ENCODE measurements at places on chromosomes 3 and 15. TPM values are rescaled to one million over a fixed set of nuclear protein-coding genes. Genes with fewer than 3 reads are reported as not detected.

CCR9 gene
- not detected for total RNA-seq

SLC51B gene
- total RNA-seq = not detected

FEZF2 gene
- not detected for total RNA-seq

GRCh38 chr3:127798716-127799115 lies 23.6 kb downstream of the MGLL start:
- H3K36me3 ChIP-seq = no peaks in the 10 kb centered on the region
- H3K27ac ChIP-seq = no peak overlapping the region
- no peaks in the 10 kb centered on the region for H3K27me3 ChIP-seq
- H3K4me1 ChIP-seq = no peaks in the 10 kb centered on the region
- DNase-seq = no peak

TRIM42 gene
- not detected for total RNA-seq

GRCh38 chr3:89649431-89649830 lies 542.0 kb downstream of the EPHA3 start:
- H3K4me3 ChIP-seq = no peak overlapping the region
- H3K27me3 ChIP-seq = no peaks in the 10 kb centered on the region

DNA sequence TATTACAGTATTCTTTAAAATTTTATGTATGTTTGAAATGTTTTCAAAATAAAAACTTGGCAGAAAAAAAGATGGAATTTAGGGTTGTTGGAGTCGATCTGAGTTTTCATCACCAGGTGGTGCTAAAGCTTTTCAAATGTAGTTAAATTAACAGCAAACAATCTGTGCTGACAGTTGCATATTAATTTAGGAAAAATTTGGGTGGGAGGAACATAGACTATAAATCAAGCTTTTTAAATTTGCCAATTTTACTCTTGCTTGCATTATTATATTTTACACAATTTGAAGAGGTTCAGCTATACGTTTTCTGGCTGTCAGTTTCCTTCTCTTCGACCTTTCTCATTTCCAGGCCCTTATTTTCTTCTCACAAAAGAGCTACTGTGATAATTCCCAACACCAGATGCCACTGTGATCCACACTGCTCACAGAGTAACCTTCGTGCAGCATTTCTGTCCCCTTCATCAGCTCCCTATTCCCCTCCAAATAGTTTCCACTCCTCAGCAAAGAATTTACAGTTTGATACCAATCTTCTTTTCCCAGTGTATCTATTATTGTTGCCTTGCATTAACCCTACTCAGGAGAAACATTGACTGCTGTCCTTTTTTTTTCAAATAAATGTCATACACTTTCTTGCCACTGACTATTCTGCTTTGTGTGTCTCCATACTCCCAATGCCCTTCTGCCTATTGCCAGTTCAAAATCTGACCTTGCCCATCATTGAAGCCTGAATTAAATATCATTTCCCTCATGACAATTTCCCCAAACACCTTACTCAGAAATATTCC lies 53.4 kb upstream of the EIF5A2 start:
- no peak overlapping the region for H3K4me3 ChIP-seq
- DNase-seq = no peak
- no peaks in the 10 kb centered on the region for H3K36me3 ChIP-seq
- H3K27me3 ChIP-seq = no peaks in the 10 kb centered on the region

ZNF80 gene
- not detected for total RNA-seq

GRCh38 chr15:63809452-63809851 lies 24.3 kb downstream of the HERC1 start:
- DNase-seq = no peak
- no peaks in the 10 kb centered on the region for H3K27me3 ChIP-seq
- no peaks in the 10 kb centered on the region for H3K36me3 ChIP-seq
- no peak overlapping the region for H3K4me3 ChIP-seq
- peaks cover 4% of the 10 kb centered on the region for H3K4me1 ChIP-seq

- DNase-seq = no peak
- no peak overlapping the region for H3K27ac ChIP-seq
Observed at GRCh38 chr3:153080778-153081240, 81.2 kb upstream of the RAP2B start.

GRCh38 chr3:133881939-133882825 lies 13.5 kb downstream of the RAB6B start:
- no peaks in the 10 kb centered on the region for H3K27me3 ChIP-seq
- H3K36me3 ChIP-seq = no peaks in the 10 kb centered on the region
- no peak overlapping the region for H3K4me3 ChIP-seq
